ENCODE measurements at places on chromosomes 4 and X.

DNA sequence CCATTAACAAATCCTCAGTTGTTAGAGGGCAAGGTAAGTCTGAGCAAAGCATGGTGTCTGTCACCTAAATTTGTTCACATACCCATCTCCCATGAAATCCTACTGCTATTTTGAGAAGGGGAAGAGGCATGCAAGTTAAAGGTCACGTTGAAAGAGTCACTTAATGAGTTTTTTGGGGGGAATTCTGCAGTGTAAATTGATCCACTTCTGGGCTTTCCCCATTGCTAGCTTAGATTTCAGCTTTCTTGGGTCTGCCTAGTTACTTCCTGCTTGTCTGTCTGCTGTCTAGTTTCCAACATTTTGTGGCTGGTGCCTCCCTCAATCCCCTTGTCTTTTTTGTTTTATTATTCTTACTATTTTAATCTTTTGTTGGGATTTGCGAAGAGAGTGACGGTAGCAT lies 32.0 kb downstream of the CEP135 start:
- DNase-seq, result no peak

GRCh38 chr4:72817012-72817411 lies 248.0 kb upstream of the ADAMTS3 start:
- DNase-seq, result no peak

- DNase-seq, result no peak
These were observed 3.2 kb downstream of the TAPT1 start for GRCh38 chr4:16222957-16223527.

DNA sequence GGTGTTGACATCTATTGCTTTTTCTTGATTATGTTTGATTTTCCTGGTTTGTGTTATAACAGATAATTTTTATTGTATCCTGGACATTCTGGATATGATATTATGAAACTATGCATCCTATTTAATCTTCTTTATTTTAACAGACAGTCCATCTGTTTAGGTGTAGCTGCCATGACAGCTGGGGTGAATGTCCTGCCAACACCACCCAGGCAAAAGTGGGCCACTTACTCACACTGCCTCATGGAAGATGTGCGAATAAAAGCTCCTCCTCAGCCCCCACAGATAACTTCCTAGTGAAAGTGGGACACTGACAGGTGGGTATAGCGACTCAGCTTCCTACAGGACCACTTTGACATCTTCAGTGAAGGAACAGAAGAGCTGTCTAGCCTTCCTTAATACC lies 18.4 kb upstream of the CNKSR2 start:
- DNase-seq, result no peak

DNA sequence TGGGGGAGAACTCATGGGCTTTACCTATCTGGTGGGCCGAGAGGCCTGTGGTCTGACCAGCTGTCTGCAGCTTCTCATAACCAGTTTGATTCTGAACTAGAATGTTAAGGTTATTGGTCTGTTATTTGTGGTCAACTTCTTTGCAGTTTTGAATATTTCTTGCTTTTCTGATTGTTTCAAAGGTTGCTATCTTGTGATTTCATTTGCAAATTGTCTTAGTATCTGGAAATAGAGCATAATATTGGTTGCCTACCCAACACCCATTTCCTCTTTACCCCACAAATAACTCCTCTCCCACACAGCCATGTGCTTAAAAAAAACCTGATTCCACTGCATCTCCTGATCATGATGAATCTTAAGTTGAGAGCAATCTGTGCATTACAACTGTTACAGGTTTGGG lies 39.1 kb upstream of the BMP2K start:
- no peak for DNase-seq

DNA sequence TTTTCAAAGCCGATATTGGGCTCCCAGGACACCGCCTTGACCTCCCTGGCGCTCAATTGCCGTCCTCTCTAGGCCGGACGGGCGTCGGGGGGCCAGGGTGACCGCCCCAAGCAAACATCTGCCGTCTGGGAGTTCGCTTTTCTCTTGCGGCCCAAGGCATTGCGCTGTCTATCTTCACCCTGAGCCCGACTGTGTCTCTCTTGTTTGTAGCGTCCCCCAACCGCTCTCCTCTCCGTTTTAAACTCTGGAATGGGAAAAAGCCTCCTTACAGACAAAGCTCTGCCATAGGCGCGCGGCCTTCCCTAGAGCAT lies 551 bp upstream of the ARX start:
- no peak for DNase-seq

DNA sequence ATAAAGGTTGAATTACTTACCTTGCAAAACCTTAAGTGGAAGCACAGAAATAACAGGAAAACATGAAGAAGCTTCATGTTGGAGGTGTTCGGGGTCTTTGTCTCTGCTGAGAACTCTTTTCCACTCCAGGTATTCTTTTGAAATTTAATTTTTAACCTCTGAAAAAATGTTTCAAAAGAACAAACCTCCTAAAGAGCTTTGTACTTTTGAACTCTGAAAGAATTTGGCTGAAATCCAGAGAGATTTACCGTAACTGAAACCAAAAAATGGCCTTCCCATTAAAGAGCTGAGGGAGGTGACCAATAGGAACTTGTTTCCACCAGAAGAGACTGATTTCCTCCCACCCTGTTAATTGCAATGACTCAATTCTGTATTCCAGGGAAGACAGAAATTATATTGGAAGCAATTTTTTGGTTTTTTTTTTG lies at the start of gene CFI:
TSS of gene CFI (minus strand) at position 105 of the 425 bp plus-strand sequence. CDS start at position 77, 28 bp downstream.
- DNase-seq, result no peak

DNA sequence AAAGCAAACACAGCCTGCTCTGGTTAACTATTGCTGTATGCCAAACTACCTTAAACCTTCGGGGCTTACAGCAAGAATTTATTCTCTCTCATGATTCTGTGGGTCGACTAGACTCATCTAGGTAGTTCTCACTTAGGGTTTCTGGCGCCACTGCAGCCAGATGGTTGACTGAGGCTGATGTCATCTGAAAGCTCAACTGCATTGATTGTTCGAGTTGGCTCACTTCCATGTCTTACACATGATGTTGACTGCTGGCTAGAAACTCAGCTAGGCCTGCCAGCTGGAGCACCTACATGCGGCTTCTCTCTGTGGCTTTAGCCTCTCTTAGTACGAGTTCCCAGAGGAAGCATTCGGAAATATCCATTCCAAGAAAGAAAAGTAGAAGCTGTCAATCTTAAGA lies 103.2 kb downstream of the SRPX start:
- no peak for DNase-seq

DNA sequence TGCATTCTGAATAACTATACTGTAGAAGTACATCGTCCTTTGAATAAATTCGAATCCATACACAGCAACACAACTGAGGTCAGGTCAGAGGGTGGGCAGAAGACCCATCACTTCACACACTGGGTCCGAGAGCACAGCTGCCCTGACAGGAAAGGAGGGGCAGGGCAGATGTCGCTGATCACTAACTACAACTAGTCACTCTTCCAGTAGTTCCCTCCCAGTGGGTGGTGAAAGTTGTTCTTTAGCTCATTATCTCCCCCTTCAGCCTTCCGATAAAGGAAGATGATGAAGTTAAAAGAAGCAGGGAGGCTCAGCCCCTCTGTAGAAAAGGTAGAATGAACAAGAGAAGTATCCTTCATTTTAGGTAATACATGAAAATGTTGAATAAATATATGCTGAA lies 278.9 kb downstream of the INPP4B start:
- DNase-seq, result no peak

GRCh38 chr4:13966231-13967195 lies 339.0 kb upstream of the BOD1L1 start:
- no peak for DNase-seq

DNA sequence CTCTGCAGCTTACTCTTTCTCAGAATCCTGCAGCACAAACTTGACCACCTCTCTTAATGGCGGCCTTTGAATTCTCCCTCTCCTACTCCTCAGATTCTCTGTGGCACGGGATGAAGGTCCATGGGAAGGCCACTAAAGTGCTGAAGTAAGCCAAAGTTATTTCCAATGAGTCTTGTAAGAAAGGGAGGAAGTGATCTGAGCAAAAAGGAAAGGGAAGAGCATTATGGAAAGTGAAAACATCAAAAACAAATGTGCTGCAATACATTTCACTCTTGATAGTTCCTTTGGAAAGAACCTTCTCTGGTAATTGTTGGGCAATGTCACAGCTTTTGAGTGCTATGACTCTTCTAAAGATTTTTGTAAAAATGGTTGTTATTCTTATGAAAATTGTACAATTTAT lies 54.3 kb upstream of the CAMK2D start:
- no peak for DNase-seq

DNA sequence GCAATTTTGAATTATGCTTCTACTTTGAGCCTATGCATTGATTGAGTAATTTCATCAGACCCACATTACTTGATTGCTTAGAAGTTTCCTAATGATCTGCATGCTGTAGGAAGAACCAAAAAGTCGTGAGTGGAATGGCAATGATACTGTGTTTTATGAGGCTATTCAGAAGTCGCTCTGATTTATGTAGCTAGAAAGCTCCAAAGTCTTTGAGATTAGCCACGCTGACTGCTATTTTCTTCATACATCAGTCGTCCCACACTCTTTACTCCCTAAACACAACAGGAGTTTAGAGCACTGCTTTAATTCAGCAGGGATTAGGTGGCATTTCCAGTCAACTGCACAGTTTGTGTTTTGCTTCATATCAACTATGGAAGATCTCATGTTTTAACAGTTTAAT lies 4.1 kb downstream of the GRID2 start:
- no peak for DNase-seq

DNA sequence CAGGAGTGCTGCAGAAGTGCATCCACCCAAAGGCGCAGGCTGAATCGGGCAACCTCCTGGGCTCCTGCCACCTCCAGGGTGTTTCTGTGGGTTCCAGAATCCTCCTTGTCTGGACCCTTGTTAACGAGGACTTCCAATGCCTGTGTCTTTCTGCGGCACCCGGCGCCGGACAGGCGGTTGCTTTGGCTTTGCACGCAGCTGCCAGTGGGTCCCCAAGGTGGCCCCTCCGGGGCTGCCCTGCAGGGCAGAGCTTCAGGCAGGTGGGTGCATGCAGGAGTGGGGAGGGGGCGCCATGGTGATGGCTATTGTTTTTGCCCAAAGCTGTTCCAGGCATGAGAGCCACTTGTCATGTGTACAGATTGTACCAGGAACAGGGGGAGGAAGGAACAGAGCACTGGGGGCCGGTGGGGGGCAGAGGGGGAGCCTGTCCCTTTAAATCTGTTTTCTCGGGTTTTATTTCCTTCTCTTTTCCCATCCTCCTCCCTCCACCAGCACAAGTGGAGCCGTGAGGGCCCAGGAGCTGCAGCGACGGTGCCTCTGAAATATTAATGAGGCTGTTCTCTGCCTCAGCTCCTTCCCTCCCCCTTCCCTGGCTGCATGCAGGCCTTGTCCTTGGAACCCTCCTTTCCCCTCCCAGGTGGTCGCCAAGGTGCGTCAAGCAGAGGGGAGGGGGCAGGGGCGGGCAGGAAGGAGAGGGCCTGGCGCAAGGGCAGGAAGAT lies 13.1 kb downstream of the ATP2B3 start:
- DNase-seq, result peak; percentile 38

DNA sequence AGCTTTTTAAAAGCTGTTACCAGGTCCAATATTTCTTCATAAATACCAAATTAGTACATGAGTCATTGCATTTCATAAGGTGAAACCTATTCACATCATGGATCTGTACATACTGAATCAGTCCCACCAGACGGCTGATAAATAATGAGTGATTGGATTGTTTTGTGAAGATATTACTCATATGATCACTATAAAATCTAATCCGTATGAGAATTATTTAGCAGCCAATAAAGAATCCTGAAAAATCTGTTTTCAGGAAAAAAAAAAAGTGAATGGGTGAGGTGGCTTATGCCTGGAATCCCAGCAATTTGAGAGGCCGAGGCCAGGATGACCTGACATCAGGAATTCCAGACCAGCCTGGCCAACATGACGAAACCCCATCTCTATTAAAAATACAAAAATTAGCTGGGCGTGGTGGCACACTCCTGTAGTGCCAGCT lies 438.1 kb downstream of the INPP4B start:
- no peak for DNase-seq

DNA sequence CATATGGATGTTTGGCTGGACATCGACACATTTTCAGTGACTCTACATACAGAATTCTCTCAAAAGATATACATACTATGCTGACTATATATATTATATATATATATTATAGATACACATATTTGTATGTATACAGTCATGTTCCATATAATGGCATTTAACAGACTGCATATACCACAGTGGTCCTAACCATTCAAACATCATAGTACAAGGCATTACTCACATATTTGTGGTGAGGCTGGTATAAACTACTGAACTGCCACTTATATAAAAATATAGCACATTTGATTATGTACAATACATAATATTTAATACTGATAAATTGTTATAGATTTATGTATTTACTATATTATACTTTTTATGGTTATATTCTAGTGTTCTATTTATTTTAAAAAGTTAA lies 168.5 kb downstream of the IL15 start:
- no peak for DNase-seq

DNA sequence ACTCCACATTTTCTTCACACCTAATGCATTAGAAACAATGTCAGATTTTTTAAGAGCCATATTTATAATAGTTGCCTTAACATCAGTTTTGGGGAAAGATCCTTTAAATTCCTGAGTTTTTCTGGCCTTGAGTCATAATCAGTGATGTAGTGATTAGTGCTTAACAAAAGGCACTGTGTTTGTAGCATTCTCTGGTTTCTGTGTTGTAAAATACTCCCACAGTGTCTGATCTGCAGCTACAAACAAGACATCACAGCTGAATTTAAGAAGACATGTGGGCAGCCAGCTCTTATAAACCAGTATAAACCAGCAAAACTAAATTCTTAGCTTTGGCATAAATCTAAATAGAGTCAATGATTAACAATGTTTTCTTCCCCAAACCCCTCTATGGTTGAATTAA lies 233.8 kb downstream of the FSTL5 start:
- DNase-seq, result no peak
